T-helper 17 cell (primary cell): ENCODE measurements at places on chromosomes 7 and 10. TPM values are rescaled to one million over a fixed set of nuclear protein-coding genes. Genes with fewer than 3 reads are reported as not detected.

Gene RPEL1
- not detected for total RNA-seq

- no peak for DNase-seq
Observed at GRCh38 chr10:79209340-79209739, 137.9 kb upstream of the PPIF start.

- no peak for DNase-seq
Observed at GRCh38 chr10:59741048-59741447, 12.2 kb downstream of the MRLN start.

DNA sequence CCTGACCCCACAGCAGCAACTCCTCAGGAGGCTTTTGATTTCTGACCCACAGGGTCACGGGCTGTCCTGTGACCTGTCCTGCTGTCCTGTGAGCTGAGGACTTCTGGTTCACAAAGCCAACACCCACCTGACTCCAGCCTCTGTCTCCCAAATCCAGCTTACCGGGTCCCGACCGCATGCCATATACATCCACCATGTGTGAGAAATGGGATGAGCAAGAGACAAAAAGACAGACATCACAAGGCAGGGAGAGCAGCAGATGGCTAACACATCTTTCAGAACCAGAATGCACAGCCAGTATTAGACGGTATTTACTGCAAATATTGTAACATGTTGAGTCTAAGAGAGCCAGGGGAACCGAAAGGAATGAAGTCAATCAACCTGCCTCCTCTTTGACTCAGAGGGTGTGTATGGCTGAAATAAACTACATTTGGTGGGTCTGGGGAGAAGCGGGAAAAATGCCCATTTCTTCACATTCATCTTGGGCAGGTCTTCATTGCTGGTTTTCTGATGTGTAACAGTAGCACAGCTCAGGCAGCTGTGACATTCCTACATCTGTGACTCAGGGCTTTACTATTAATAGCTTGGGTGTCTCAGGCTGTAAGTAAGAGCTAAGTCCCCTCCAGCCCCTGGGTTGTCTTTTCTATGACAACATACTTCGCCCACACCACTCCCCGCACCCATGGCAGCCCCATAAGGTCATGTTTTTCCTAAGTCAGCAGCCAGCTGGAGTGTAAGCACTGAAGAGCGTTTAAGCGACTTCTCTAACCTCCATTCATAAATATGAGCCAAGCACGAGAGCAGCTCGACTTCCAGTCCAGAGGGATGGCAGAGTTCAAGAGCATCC, 25.0 kb downstream of the ABLIM1 start:
- no peak for DNase-seq

GRCh38 chr7:11899247-11899646, 67.2 kb upstream of the THSD7A start:
- DNase-seq, result no peak

Gene CARD11
- 155 TPM for total RNA-seq

DNA sequence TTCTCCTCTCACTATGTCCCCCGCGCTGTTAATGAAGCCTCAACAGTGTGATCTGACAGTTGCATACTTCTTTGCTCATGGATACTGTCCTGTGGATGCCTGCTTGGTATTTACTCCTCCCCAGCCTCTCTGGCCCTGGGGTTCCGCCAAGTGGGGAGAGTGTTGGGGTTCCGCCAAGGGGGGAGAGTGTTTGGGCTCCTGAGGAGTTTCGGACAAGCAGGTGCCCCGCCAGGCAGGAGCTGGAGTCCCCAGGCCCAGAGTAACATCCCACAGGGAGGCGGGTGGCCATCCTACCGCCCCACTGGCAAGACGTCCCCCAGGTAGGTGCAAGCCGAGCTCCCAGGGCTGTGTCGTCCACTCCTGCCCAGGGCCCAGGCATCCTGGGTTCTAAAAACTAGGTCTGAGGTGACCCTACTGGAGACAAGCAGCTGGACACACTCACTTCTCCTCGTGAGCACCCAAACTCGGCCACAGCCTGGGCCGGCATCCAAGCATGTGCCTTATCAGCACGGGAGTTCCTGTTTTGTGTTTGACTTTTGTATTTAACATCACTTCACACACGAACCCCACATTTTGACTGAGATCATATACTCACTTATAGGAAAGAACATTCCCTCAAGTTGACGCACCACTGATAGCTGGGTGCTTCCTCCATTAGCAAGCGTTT, 34.2 kb downstream of the CAMK2B start:
- no peak for DNase-seq

Gene MYH16
- not detected for total RNA-seq

- no peak for DNase-seq
Observed at GRCh38 chr7:100506356-100506923, 22.7 kb downstream of the NYAP1 start.

Gene CDNF
- 3.2 TPM for total RNA-seq

Gene KRIT1
- 58.3 TPM for total RNA-seq

DNA sequence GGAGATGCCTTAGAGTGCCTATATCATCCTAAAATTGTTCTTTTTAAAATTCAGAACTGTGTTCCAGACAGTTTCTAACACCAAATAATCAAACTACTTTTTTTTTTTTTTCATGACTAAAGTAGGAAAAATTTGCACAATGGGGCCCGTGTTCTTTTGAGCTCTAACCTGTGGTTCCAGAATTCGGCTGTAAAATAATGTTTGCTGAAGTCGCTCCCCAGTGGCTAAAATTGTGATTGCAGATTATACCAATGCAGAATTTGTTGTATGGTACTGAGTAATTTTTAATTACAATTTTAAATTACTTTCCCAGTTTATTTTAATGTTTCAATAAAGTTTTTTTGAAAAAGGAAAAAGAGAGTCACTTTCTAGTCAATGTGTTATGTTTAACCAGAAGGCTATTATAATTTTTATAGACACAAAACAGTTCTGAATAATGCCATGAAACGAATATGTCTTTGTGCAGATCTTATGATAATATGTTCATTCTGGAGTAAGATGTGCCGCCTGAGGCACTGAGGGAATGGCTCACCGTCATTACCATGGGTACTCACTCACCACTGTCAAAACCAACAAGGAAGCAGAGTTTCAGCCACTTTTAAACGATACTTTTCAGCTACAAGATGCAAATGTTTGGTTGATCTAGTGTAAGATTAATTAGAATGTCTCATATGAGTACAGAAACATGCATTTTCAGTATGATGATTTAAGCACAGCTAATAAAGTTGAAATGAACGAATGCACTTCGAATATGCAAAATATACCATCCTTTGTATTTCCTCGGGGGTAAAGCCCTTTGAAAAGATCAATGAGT, 173.6 kb downstream of the PRKCQ start:
- DNase-seq, result no peak

Gene FAM25G
- total RNA-seq, result not detected

Gene TUBAL3
- not detected for total RNA-seq

Gene HELLS
- 22.1 TPM for total RNA-seq

DNA sequence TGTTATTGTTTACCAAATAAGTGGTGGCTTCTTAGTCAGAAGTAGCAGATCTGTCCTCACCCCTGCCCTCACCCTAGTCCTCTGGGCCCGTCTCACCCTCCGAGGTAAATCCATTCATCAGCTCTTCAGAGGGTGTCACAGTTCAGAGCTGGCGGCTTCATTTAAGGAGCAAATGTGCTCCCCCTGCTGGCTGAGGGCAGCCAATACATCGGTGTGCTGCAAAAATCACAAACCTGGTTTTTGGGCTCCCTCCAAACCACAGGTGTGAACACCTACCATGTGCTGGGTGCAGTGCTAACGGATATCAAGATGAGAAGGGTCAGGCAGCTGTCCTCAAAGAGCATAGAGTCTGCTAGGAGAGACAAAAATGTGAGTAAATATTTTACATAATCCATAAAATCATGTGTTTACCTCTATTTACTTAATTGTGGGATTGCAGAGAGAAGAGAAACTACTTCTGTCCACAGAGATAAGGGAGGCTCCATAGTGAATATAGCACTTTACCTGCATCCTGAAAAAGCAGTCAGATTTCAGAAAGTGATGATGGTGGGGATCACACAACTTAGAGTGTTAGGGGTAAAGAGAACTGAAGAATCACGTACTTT, 15.5 kb upstream of the CRTAC1 start:
- DNase-seq, result peak; percentile 33

DNA sequence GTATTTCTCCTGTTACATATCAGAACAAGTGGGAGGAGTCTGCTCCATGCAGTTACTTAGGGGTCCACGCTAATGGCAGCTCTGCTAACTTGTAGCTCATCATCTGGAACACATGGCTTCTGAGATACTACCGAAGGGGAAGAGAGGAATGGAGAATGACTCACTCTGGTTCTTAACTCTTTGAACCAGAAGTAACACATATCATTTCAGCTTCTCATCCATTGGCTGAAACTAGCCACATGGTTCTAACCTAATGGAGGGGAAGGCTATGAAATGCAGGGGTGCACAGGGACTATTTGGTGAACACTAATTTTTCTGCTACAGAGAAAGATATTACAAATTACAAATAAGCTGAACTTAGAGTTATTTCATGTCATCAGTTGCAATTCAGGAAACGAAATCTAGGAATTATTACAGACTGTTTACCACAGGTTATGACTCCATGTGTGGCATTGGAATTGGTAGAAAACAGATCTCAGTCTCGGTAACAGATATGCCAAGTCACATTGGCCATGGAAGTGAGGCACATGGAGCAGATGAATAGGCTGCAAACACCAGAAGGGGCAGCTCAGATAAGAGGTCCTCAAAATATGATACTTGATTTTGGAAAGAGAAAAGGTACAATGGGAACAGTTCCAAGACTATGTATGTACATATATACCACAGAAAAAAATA, 9.4 kb upstream of the KAT6B start:
- no peak for DNase-seq

Gene PSD
- total RNA-seq, result 5.1 TPM

DNA sequence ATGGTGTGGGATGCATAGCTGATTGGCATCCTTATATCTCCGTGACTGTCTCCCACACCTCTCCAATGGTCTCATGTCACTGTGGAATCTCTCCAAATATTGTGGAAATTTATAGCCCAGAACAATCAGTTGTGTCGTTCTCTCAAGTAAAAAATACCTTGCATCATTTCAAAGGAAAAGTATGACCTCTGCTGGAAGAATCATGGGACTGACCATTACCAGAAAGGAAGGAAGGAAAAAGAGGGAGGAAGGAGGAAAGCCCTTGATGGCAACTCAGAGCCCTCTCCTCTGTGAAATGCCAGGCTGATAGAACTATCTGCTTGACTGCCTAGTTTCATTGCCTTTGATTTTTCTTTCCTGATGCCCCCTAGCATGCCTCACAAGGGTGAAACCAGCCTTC, 76.3 kb downstream of the FOXI2 start:
- no peak for DNase-seq

DNA sequence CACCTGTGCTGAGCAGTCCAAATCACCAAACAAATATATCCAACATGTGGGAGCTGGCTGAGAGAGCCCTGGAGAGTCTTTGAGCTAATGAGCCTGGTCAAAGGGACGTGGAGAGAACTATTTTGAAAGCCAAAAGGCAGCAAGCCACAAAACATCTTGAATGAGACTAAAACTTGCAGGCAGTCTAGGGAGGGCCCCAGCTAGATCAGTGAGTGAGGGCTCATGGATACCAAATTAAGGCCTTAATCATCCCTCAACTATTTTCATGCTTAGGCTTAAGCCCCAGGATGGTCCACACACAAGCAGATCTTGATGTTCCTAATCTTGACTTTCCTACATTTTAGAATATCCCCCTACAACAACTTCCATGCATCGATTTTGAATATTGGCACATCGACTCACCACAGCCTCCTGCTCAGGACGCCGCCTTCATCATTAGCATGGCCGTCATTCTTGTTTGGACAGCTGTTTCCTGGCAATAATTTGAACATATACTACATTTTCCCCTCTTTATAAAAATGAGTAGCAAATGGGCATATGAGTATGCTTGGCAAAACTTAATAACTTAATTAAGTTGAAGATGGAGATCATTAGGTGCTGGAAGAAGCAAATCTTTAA, 86.9 kb upstream of the ADAM12 start:
- no peak for DNase-seq

DNA sequence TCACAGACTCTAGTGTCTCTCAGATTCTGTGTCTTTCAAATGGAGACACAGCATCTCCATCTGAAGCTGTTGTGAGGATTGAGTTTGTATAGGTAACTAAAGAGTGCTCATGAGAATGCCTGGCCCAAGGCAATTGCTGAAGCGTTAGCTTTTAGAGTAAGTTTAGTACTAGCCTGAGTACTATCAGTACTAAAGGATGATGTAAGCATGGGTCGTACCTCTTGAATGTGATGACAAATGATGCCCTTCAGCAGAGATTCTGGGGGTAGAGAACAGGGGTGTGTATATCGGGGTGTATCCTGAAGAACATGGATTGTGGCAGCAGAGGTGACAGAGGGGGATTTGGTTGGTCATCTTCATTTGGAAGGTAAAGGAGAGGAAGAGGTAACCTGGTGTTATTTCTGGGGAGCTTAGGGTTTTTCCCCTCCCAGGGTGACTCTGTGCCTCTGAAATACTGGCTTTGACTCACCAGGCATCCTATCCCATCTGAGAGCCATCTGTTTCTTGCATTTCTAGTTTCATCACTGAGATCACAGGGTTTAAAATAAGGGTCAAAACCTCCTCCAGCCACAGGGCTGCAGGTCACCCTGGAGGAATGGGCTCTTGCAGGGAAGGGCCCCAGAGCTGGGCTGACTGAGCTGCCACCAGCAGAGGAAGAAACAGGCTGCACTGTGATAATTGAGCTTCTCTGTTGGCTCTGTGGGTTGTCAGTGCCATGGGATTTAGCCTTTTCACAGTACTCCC, 756.0 kb downstream of the KCNMA1 start:
- no peak for DNase-seq

GRCh38 chr10:43371418-43371817, at the start of gene FXYD4:
TSS of gene FXYD4 (plus strand) at chr10:43371636. CDS start at chr10:43373747, 2,111 bp downstream.
- no peak for DNase-seq

Gene AKR1C2
- not detected for total RNA-seq

DNA sequence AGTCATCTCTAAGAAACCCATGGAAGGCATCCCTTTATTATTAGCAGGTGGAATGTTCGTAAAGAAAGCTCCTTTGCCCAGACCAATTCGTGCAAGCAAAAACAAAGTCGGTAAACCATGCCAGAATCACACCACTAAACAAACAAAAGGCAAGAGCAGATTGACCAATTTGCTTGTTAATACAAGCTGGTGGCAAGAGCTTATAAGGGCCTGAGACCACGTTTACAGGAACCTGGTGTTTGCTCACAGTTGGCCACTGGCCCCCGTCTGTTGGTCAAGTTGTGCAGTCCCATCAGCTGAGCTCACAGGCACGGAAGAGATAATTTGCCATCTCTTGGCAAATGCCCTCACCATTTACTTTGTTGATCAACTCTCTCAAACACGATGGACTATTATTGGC, 342.2 kb upstream of the MKI67 start:
- no peak for DNase-seq

DNA sequence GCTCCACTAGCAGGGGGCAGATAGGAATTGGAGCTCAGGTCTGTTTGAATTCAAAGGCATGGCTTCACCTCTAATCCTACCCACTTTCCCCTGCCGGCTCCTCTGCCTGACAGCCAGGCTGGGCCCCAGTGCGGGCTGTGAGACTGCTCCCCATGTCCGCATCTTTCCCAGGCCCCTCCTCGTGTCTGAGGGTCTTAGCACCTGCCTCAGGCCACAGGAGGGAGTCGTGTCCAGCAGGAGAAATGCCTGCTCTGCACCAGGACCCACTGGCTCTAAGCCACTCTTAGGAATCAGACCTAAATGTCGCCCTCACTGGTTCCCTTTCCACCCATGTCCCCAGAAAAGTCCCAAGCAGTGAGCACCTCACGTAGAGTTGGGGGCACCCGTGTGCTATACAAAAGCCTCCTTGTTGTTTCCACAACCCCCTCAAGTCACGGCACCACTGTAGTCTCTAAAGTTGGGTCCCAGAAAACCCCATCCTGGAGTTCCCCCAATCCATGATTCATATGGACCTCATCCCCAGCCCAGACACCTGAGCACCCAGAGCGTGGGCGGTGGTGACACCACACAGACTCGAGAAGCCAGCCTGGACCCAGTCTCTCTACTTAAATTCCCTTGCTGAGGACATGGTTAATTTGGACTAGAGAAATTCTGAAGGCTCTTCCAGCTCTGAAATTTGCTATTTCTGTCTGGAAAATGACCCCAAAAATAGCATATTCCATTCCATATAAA, 466.4 kb upstream of the ZMIZ1 start:
- DNase-seq, result no peak
